T-helper 2 cell treated with Interferon-gamma antibody and Interleukin-4, amounts not matched to agents 5 μg/mL and 100 μg/mL, for 36 hours (primary cell): ENCODE measurements at places on chromosomes 13 and 19.

DNA sequence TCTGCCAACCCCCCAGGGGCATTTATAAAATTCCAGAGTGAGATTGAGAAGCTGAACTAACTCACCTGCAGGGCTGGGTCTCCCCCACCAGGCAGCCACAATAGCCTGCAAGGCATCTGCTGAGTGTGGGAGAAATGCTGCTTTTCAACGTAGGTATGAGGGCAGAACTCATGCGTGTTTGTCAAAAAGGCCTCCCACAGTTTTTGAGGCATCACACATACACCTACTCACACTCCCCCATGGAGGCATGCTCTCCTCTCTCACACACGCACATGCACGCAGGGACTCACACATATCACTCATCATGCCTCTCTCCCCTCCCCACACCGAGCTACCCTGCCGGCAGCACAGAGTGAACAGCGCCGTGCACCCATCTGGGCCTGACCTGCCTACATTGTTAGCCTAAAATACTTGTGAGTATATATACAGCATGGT lies 390.5 kb downstream of the FGF9 start:
- DNase-seq: peak; percentile 62

DNA sequence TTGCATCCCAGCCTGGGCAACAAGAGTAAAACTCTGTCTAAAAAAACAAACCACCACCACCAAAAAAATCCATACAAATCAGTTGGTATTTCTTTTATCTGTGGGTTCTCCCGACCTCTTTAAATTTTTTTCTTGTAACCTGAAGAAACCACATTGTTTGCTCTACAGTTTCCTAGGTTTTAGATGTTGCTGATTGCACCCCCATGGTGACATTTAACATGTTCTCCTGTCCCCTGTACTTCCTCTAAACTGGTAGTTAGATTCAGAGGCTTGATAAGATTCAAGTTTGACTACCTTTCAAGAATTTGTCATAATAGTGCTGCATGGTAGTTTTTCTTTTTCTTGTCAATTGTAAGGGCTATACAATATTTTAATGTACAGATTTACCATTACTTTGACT lies 24.0 kb downstream of the ALG5 start:
- DNase-seq: no peak

- DNase-seq: no peak
Observed at GRCh38 chr13:44921931-44922758, 67.1 kb downstream of the NUFIP1 start.

DNA sequence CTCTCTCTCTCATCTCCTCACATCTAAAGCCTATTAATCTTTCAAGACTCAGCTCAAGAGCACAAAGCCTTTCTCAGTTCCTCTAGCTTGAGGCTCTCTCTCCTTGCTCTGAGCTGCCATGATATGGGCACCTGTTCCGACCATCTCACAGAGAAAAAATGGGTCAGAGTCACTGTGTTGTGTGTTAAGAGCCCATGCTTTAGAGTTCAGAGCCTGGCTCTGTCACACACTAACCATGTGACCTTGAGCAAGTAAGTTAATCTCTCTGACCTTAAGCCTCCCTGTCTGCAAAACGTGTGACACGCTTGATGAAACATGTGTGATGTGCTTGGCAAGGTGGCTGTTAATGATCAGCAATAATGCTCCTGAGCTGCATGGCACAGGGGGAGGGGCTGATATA lies 245.2 kb downstream of the DLEU7 start:
- DNase-seq: no peak

DNA sequence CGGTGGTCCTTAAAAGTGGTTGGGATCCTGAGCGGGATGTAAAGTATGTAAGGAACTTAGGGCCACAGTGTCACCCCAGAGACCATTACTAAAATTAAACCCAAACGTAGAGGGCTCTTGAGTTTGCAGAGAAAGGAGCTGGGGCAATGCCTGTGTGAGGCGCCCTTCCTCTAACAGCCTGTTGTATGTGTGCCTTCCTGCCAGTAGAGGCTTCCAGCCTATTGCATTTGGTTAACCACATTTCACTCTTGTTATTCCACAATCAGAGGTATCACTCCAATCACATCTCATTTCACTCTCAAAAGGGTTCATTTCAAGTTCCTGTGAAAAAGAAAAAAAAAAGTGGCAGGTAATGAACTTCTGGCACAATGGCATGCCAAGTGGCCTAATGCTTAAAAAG lies 29.4 kb downstream of the DIAPH3 start:
- peak; percentile 21 for DNase-seq

DNA sequence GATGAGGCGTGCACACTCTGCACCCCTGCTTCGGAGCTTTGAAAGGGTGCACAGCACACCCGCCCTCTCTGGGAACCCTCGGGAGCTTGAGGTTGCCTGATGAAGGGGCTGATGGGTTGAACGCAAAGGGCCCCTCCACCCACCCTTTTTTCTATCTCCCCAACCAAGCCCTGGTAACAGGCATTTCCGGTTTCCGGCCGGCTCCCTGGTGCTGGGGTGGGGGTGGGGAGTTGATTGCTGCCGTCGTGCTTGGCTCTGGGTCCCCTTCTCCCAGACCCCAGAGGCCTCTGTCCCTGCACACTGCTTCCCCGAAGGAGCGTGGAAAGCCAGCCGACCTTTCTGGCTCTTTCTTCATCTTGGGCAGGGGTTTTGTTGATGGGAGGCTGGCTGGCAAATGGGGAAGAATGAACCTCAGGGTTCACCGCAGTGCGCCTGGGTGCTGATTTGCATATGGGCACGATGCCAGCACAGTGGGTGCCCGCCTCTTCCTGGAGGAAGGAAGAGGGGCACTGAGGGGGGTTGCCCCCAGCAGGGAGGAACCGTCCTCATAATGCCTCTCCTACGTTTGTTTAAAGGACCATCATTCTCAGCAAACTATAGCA lies 29.1 kb downstream of the VAV1 start:
- peak; percentile 79 for DNase-seq

GRCh38 chr19:42134535-42135070 lies 2.4 kb upstream of the POU2F2 start:
- no peak for DNase-seq

DNA sequence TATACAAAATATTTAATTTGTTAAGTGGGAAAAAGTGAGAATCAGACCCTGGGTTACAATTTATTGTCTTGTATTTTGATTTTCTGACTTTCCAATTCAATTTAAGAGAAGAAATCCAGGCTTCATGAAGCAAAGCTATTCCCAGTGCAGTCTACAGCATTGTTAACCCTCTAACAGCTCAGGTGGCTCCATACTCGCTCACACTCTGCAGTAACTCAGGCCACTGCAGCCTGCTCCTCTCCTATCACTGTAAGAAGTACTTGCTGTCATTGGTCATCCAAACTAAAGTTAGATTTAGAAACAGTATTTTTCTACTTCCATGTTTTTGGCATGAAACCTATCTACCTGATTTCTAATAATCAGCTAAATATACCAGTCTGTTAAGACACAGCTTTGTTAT lies 830.3 kb downstream of the PCDH9 start:
- DNase-seq: no peak

DNA sequence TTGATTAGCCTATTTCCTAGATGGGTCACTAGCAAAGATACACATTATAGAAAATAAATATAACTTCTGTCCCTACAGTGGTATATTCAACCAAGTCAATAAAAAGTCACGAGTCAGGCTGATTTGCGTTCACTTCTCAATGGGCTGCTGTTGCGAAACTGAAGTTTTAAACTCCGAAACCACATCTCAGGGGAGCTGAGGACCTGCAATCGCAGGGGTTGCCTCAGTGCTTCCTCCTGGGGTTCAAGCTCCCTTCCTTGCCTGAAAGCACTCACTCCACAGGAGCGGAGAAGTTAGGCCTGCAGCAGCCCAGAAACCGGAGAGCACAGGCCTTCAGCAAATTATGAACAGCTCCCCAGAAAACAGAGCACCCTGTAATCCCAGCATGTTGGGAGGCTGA lies 39.6 kb downstream of the RAB20 start:
- no peak for DNase-seq

- DNase-seq: no peak
Observed at GRCh38 chr13:32026623-32027022, 5.0 kb upstream of the FRY start.

DNA sequence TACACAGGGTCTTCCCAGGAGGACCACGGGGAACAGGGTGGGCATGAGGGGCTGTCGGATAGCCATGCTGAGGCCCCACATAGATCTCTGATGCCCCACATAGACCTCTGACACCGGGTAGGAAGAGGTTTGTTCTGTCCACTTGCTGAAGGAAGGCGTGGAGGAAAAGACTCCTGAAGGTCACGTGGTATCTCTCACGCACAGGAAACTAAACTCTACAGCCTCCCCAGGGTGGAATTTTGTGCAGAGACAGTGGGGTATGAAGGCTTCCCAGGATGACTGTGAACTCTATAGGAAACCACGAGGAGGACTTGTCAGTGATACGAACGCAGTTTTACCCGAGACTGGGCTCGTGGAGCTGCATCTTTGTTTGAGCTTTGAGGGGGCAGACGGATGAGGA lies 2.8 kb downstream of the EVI5L start:
- DNase-seq: no peak

- DNase-seq: no peak
Observed at GRCh38 chr13:80866921-80867320, 526.0 kb upstream of the SPRY2 start.

DNA sequence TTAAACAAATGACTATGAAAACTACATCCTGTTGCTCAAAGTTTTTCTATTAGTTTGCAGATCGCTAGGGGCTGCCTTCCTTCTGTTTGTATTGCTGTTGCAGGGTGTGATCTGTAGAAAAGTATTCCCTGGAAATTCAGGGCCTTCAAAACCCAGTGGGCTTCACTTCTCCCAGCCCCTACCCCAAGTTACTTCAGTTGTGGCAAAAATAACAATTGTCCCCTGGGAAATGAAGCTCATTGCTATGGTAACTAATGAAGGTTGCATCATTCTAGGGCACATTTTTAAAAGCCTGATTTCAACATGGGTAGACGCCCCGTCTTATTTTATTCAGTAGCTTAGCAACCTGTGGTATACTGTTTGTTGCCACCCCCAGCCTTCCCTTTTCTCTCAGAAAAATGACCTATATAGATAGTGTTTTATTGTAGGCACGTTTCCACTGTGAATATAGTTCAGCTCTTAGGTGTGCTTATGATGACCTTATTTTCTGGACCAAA lies 60.9 kb downstream of the WDFY2 start:
- no peak for DNase-seq

GRCh38 chr13:23810685-23811240 lies 78.4 kb downstream of the MIPEP start:
- no peak for DNase-seq

DNA sequence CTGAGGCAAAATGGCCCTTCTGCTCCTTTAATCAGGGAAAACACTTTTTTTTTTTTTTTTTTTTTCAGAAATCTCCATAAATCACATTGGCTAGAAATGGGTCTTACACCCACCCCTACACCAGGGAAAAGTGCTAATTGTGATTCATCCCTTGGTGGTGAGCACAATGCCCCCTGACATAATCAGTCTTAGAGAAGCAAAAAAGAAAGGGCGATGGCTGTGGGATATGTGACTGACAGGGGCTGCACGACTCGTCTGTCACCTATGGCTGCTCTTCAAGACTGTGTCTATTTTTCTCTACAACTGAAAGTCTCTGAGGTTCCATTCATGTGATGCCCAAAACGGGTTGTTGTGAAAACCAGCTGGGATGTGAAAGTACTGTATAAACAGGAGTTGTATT lies 3.6 kb upstream of the GPC6 start:
- DNase-seq: no peak

- DNase-seq: no peak
Observed at GRCh38 chr13:110820322-110820721, 94.5 kb downstream of the ANKRD10 start.

GRCh38 chr13:113089693-113090414 lies 15.7 kb upstream of the F7 start:
- DNase-seq: no peak

GRCh38 chr13:37427843-37428494 lies 170.6 kb downstream of the POSTN start:
- no peak for DNase-seq

DNA sequence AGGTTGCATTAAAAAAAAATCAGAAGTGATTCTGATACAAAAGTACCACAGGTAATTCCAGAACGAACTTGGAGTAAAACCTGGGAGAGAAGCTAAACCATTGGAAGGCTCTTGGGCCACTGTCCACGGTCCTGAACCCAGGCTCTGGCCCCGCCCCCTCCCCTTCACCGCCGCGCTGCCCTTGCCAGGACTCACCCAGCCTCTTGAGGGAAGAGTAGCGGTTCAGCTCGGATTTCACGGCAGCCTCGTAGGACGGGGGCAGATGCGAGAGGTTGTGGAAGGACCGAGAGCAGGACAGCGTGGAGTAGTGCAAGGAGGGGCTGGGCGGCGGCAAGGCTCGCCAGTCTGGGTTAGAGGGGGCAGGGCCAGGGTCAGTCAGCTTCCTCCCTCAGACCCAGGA lies 5.7 kb downstream of the SHISA7 start:
- DNase-seq: peak; percentile 19

DNA sequence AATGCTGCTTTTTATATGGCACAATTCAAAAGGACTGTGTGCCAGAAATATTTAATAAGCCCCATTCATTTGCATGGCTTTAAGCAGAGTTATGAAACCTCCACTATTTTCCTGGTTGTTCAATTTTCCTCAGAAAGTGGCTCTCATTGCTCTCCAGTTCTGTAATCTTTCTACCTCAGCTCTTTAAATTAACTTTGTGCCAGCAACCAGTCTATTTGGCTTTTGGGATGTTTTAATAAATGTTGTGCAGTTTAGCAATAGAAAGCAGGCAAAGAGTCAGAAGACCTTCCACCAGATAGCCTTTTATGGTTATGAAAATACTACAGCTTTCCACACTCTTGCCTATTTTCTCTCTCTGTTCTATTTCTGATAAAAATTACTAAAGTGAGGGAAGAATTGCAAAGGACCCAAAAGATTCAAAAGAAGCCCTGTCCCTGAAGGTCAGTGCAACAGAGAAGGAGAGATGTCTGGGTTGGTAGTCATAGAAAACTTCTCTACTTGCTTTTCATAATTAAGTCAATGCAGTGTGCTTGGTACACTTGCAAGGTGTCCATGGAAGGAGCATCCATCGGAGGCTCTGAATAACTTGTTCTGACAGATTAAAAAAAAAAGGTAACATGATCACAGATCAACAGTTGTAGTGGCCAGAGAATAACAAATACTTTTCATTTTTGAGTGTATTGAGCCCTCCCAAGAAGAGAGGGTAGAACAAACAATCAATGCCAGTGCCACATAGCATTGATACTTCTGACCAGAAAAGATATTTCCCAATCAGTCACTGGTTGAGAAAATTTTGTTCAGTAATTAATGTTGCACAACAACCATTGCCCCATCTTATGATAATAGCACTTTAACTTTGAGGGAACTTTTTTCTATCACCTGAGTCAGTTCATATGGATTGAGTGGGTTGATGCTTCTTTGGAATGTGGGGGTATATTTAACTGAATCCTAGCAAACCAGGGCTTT lies 48.4 kb upstream of the SPRY2 start:
- no peak for DNase-seq
